ENCODE measurements at places on chromosomes 11 and 22.

DNA sequence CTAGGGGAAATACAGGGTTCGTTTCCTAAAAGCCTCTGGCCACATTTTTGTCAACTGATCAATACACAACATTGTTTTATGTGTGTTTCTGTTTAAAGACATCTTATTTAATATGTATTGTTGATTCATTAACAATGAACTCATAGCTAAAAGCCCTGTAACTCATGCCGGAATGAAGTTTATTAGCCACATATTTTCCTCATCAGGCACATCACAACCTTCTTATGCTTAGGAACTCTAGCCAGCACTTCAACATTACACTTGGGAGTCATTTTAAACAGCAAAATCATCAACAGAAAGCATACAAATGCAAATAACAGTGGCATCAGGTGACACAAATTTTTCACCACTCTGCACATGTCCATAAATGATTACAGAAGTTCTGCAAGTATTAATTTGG lies 15.1 kb upstream of the BLID start:
- no peak for DNase-seq

DNA sequence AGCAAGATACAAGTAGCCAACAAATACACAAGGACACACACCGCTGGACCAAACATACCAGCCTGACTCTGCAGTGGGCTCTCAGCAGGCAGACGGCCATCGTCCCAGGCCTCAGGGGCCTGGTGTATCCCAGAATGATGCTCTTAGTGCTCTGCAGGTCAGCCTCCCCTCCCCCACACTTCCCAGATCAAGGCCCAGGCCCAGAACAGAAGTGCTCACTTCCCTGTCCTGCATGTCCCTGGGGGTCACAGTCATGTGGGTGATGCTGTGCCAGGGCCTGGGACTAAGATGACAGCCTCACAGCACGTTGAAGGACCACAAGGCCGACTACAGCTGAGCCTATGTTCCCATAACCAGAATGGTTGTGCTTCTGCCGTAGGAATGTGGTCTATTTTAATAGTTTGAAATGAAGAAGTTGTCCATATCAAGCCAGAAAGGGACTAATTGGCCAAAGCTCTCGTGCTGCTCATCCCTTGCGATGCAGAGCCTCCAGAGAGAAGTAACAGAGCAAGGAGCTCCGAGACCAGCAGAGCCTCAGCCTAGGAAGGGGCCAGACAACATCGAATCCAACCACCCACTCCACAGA lies 48.6 kb downstream of the GAB4 start:
- no peak for DNase-seq

DNA sequence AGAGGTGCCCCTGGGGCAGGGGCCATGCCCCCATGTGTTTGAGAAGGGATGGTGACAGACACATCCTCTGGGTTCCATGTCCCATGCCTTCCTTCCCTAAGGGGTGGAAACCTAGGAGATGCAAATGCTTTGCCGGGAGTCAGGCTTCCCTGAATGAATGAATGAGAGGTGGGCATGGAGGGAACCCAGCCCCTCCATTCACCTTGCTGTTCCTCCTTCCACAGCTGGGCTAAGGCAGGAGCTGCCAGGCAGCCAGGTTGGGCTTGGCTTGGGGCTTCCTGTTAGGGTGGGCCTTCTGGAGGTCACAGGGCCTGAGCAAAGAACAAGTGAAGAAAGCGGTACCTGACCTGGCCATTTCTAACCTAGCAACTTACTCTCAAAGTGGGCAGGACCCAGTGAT lies 926 bp downstream of the POU2F3 start:
- no peak for DNase-seq

DNA sequence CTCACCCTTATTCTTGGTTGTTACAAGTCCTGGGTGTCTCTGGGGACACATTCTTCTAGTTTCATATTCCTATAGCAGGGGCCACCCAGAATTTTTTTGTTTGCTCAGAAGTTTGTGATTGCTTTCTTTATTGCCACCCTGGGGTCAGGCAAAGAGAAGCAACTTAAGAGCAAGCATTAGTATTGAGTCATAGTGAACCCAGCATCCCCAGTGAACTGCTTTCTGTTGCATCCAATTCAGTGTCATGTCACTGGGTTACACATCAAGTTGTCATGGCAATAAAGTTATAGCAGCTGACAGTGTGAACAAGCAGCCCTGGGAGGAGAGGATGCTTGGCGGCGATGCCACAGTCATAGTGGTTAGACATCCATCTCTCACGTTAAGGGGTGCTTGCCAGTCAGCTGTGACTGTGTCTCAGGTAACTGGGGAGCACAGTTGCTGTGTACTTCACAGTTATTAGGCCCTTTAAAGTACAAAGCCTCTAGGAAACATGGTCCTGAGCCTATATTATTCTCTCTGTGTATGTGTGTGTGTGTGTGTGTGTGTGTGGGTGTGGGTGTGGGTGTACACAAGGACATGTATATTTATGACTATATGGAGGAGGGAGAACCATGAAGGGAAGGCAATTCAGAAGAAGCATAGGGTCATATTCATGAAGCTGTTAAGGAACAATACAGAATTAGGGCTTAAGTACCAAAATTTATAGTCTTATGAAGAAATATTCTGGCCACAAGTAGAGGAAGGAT lies 52.5 kb downstream of the TRIM44 start:
- no peak for DNase-seq

- DNase-seq: no peak
These were observed 135.1 kb downstream of the SHANK2 start for GRCh38 chr11:71117311-71117710.

DNA sequence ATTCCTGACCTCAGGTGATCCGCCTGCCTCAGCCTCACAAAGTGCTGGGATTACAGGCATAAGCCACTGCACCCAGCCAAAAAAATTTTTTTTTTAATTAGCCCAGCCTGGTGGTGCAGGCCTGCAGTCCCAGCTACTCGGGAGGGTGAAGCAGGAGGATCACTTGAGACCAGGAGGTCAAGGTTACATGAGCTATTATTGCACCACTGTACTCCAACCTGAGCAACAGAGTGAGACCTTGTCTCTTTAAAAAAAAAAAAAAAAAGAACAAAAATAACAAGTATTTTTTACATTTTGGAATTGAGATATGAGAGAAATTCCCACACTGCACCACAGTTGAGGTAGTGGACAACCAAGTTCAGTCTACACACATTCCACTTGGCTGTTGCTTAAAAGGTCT lies 13.6 kb upstream of the L3MBTL2 start:
- DNase-seq: no peak

Measured in hematopoietic multipotent progenitor cell treated with erythropoietin and hydrocortisone succinate and interleukin-3 and kit ligand, for 4 days (in vitro differentiated cells).